ENCODE measurements at places on chromosomes 11 and 22.

GRCh38 chr11:122383186-122383585 is 267.2 kb upstream of the BLID start:
- no peak for DNase-seq

DNA sequence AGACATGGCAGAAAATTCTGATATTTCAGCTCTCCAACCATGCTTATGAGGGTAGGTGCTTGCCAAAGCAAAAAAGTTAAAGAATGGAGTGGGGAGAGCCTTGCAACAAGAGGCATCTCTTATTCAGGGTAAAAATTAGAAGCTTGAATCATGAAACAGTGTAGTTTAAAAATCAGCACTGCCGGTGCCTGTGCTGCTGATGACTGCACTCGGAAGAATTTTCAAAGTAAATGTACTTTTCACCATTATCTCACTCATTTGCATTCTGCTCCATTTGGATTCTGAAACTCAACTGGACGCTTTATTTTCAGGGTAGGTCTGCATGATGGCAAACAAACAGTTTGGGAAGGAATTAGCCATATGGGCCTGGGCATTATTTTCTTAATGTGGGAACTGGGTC is 126.3 kb downstream of the KIRREL3 start:
- no peak for DNase-seq

GRCh38 chr22:49966774-49967705 is 6.5 kb downstream of the PIM3 start:
- no peak for DNase-seq

GRCh38 chr11:73072935-73073481 is 69.1 kb downstream of the FCHSD2 start:
- DNase-seq, result peak; percentile 81

- DNase-seq, result peak; percentile 66
Observed at GRCh38 chr11:46369458-46370152, 11.9 kb upstream of the MDK start.
